ENCODE measurements at places on chromosomes 3 and 15. TPM values are rescaled to one million over a fixed set of nuclear protein-coding genes. Genes with fewer than 3 reads are reported as not detected.

GRCh38 chr3:52845157-52845556, 10.3 kb upstream of the MUSTN1 start:
- peak; percentile 85 for DNase-seq

- no peak for DNase-seq
These were observed 781.9 kb upstream of the GRM7 start for GRCh38 chr3:6079011-6079410.

DNA sequence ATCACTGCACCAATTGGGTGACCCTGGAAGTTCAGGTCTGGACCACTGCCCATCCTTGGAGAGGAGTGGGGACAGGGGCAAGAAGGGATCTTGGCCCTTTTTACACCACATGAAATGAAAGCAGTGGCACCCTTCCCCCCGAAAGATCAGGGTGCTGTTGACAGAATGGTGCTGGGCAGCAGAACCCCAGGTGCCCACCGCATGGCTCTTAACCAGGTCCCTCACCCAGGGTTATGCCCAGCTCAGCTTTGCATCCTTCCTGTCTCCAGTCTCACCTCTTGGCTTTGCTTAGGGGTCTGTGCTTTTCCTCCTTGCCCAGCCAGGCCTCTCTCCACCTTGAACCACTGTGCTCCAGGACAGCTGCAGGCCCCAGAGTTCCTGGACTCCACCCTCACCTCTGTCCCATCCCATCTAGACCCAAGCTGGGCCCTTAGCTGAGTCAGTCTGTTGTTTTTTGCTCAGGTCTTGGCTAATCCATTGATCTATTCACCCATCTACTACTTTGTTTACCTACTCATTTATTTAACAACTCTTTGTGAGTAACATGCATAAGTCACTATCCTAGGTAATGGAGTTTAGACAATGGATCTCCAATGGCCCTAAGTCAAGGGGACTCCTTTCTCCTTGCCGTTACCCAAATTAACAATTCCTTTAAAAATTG, 77.1 kb upstream of the PRR23E start:
- no peak for DNase-seq

GRCh38 chr3:101273156-101273555, 47.2 kb downstream of the IMPG2 start:
- no peak for DNase-seq

GRCh38 chr3:24829011-24829581, 334.4 kb upstream of the THRB start:
- DNase-seq = peak; percentile 67

GRCh38 chr15:61315471-61315870, 86.4 kb upstream of the RORA start:
- no peak for DNase-seq

DNA sequence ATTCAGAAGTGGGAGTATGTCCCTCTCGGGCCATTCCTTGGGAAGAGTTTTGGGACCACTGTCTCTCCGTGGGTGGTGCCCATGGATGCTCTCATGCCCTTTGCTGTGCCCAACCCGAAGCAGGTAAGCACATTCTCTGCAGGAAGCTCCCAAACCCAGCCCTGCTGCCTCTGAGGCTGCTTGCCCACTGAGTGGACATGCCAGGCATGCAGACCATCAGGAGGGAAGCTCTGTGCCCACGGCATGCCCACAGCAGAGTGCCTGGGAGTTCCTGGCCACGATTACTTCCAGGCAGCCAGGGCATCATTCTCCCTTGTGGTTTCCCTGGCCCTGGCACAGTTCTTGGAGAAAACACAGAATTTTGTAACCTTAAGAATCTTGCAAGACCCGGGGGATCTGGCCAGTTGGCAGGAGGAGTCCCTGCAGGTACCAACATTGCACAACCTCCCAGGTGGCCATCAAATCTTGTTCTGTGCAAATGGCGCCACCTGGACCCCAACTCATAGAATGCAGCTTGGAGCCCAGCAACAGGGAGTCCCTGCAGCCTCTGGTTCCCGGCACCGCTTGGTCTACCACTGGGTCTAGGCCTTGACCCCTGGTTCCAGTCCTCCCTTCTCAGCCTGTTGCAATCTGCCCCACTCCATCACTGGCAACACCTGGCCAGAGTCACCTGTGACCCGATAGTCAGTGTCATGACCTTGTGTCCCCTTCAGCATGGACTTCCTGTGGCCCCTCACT, 20.4 kb downstream of the FAH start:
- DNase-seq = no peak

- no peak for DNase-seq
These were observed 110.1 kb upstream of the LPP start for GRCh38 chr3:188043891-188044290.

DNA sequence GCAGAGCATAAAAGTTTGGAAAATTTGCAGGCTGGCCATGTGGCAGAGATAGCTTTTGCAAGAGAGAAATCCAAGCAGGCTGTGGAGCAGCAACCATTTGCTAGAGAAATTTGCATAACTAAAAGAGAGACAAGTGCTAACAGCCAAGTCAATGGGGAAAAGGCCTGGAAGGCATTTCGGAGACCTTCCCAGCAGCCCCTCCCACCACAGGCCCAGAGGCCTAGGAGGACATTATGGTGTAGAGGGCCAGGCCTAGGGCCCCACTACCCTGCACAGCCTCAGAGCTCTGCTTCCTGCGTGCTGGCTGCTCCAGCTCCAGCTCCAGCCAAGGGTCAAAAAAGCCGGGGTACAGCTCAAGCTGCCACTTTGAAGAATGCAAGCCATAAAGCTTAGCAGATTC, 82.7 kb downstream of the MYO5A start:
- no peak for DNase-seq

DNA sequence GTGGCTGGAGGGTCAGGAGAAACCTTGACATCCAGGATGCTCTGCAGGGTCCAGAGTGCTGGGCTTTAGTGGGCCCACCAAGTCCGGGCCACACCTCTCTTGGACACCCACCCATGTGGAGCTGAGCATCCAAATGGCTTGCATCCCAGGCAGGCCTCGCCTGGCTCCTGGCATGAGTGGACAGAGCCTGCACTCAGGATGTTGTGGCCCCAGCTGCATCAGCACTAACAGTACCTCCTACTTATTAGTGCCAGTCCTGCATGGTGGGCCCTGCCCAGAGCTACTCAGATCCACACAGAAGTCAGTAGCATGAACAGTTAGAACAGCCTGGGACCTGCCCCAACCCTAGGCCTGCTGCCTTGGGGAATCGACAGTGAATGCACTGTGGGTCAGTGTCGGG, 42.2 kb upstream of the MRPS22 start:
- DNase-seq = peak; percentile 78

- peak; percentile 35 for DNase-seq
These were observed 68.9 kb upstream of the TNFSF10 start for GRCh38 chr3:172591876-172592771.

DNA sequence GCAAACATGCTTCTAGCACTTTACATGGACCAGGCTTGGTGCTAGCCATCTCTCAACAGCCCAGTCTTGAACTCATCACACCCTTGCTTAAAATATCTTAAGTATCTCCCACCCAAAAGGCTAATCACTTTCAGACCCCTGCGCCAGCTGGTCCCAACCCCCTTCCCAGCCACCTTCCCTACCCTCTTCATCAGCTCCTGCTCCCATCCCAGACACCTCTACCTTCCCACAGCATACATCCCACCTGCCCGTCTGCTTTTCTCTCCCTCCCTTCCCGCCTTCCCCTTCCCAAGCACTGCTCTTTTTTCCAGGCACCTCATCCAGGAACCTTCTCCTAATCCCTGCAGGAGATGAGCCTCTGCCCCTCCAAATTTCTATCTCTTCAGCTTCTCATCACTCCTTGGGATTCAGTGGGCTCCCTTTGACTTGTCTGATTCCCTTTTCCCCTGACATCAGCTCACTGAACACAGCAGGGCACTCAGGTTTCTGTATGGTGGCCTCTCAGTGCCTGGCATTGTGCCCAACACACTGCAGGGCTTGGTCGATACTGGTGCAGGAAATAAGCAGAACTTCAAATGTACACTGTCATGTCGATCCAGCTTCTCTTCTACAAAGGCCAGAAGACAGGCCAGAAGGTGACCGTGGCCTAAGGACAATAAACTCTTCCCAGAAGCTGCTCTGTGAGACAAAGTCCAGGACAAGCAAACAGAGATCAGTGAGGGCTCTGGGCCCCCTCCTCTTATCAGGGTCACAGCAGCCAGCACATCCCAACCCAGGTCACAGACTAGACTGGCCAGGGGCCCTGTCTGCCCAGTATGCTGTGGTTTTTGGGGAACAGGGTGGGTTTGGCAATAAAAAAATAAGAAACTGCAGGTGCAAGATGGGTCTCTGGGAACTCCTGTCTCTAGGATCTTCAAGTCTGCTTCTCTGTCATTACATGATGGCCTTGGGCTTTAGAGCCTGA, 2.2 kb upstream of the ITIH1 start:
- DNase-seq = no peak

DNA sequence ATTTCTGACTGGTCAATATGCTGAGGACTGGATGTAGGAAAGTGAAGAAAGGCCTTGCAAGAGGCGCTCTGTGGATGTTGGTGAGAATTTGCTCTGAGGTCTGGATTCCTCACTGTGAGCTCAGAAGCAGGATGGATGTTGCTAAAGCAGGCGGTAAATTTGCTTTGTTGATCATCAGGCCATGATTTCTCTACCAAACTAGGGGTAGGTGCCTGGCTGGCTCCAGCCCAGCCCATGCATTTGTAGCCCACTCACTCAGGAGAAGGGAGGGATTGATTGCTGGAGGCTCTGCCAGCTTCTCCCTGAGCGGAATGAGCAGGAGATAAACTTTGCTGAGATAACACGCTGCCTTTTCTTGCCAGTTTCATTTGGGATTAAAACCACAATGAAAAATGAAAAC, 44.3 kb upstream of the NTRK3 start:
- no peak for DNase-seq

GRCh38 chr3:47630810-47631209, 52.1 kb upstream of the CSPG5 start:
- DNase-seq = no peak

GRCh38 chr3:184685646-184686045, 26.2 kb downstream of the MAGEF1 start:
- no peak for DNase-seq

DNA sequence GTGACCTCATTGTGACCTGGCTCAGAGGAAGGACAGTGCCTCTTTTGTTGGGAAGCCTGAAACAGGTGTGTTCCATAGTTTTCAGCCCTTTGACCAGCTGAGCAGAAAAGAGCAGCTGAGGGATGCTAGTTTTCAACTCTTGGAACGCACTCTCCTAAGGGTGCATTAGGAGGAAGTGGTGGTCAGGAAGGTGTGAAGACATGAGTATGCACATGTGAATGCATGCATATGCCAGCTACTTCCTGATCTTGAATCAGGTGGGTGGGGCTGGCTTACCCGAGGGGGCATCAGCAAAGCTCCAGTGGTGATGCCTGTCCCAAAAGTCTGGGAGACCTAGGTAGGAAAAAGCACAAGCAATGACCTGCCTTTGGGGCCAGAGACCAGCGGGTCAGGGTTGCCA, 23.3 kb upstream of the CEMIP start:
- no peak for DNase-seq

DNA sequence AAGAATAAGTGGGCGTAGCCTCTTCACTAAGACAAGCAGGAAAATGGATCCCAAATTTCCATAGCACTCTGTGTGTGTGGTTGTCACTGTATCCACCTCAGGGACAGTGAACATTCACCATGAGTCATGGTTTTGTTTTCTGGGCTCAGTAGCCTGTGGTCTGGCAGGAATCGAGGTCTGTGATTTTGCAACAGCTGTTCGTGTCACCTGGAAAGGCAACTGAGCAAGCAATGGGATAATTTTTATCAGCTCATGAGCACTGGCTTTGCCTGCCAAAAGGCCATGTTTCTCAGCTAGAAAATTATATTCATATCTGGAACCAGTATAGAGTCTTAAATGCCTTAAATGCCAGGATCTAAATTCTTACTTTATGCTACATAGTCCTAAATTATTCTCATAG, 60.9 kb downstream of the STRIT1 start:
- no peak for DNase-seq

DNA sequence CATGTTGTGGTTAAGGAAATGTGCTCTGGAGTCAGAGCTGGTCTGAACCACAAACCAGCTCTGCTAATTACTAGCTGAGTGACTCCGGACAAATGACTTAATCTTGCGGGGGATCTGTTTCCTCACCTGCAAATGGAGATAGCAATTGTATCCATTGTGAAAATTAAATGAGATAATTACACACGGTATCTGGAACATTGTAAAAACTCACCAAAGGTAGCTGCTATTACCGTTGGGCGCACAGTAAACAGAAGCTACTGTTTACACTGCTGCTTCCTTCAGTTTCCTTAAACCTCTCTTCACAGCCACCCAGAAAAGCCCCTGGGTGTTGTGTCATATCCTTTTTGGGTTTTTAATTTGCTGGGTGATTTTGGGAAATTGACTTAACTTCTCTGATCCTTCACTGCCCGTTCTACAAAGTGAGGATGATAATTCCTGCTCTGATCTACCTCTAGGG, 107.8 kb downstream of the MEGF11 start:
- DNase-seq = no peak

DNA sequence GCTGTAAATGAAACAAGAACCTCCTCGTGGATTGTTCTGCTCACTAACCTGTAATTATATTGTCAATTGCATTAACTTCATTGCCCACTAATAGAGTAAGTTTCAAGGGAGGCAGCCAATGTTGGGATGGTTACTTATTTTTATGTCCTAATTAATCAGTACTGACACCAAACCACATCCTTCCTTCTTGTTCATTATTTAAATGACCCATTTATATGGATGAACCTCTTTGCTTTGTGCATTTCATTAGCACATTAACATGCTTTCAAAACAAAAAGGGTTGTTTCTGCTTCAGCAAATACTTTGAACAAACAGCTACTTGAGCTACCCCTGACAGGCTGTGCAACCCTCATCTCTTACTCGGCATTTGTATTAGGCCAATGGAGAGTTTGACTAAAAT, 374.2 kb downstream of the MECOM start:
- DNase-seq = no peak

- no peak for DNase-seq
These were observed 339.7 kb upstream of the RASGRP1 start for GRCh38 chr15:38904298-38904697.

GRCh38 chr15:56490461-56490860, 25.5 kb upstream of the MNS1 start:
- no peak for DNase-seq

GRCh38 chr3:60792249-60792852, 458.9 kb downstream of the FHIT start:
- peak; percentile 6 for DNase-seq

The CERS3 gene
- not detected for total RNA-seq

The PLA2G4E gene
- not detected for total RNA-seq

The TMEM45A gene
- 41.0 TPM for total RNA-seq

The FOXB1 gene
- total RNA-seq = not detected

The PPP1R14D gene
- not detected for total RNA-seq

The TLR9 gene
- total RNA-seq = not detected

The TRH gene
- total RNA-seq = under 0.01 TPM

The FETUB gene
- total RNA-seq = not detected

The CPEB1 gene
- total RNA-seq = 29.2 TPM

All from osteoblast (primary cell).